GM23248 (cell line): ENCODE measurements at places on chromosomes 1 and 21.

GRCh38 chr1:110476028-110476765 lies 25.2 kb downstream of the PROK1 start:
- DNase-seq: no peak

- peak; percentile 4 for DNase-seq
Observed at GRCh38 chr1:161705537-161705936, 1.5 kb upstream of the FCRLA start.

DNA sequence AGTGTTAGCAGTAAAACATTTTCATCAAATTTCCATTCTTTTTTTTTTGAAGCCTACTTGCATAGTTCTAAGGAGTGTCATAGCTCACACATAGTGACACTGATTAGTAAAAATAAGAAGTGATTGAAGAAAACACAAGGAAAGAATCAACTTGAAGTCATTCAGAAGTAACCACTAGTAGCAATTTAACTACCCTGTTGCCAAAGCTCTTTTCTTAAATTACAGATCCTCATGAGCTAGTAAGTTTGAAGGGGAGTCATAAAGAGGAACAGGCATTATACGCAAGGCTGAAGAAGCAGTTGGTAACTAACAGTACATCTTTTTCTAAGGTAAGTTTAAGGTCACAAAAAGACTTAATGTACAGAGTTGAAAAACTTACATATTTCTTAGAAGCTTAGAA lies 332.2 kb downstream of the CHRM3 start:
- DNase-seq: no peak

GRCh38 chr1:23825076-23825761 lies at the start of gene HMGCL:
Gene HMGCL (minus strand): TSS chr1:23825429. CDS start chr1:23825415, 14 bp downstream.
- peak; percentile 97 for DNase-seq

- DNase-seq: no peak
Observed at GRCh38 chr21:36691555-36692041, 7.3 kb upstream of the SIM2 start.

GRCh38 chr21:41894922-41895557 lies 15.9 kb upstream of the PRDM15 start:
- DNase-seq: no peak

- DNase-seq: no peak
Observed at GRCh38 chr21:31543191-31543590, 116.3 kb upstream of the SOD1 start.

DNA sequence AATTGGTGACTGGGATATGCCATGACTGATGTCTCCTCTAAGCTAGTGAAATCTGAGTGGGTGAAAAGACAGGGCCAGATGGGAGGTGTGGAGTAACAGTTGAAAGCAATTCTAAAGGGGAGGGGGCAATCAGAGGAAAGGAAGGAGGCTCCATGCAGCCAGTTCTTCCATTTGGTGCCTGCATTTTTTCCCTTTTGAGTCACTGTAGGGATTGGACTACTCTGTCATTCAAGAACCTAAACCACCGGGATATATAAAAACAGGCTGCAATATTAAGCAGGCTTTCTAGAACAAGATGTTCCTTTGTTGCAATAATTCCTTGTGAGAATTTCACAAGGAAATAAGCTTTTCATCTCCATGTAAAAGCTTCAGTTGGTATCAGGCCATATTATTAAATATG lies 18.3 kb downstream of the CLIC6 start:
- no peak for DNase-seq

GRCh38 chr21:32991361-32991760 lies 34.4 kb upstream of the OLIG2 start:
- DNase-seq: no peak

- no peak for DNase-seq
Observed at GRCh38 chr1:48841461-48841860, 64.8 kb upstream of the BEND5 start.

- no peak for DNase-seq
Observed at GRCh38 chr1:239547987-239548386, 161.6 kb downstream of the CHRM3 start.

DNA sequence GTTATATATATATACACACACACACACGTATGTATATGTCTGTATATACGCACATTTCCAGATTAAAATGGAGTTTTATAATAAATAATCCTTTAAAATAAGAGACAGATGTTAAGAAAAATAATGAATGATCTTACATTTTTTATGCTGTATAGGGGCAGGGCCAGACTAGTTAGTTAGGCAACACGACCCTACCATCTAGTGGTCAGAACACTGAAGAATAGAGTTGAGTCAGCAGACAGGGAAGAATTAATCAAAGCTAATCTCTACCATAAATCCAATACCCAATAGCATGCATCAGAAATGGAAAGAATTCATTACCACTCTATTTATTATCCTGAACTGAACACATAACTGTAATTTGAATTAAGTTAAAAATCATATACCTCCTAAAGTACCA lies 156.7 kb downstream of the BRINP3 start:
- no peak for DNase-seq

DNA sequence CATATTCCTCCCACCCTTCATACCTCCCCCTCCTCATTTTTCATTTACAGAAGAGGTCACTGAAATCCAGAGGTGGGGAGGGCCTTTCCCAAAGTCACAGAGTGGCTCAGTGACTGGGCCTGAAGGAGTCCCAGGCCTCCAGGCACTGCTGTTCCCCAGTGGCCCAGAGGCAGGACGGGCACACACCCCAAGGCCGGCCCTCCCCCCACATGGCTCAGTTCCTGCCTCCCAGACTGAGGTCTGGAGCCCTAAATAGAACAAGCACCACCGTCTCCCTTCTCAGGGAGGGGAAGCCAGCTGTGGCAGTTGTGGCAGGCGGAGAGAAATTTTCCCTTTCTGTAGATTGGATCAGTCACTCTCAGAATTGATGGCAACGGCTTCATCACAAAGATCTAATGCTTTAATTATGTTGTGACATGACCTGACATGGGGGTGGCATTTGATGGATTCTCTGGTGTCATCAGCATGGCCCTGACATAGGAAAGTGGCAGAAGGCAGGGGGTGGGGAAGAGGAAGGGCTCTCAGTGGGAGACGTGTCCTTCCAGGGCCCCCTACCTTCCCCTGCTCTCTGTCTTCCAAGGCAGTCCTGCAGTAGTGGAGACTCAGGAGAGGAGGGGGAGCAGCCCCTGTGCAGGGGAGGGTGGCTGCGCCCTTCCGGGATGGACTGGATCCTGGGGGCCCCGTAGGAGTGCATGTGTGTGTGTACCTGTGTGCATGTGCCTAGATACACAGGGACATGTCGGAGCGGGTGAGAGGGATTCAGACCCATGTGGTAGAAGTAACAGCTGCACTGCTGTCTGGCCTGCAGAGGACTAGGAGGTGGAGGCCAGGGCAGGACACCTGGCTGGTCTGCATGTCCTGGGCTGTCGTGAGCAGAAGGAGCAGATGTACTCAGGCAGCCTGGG lies 41.2 kb upstream of the FOXO6 start:
- no peak for DNase-seq

GRCh38 chr1:197302775-197303174 lies 34.7 kb downstream of the CRB1 start:
- DNase-seq: peak; percentile 72

DNA sequence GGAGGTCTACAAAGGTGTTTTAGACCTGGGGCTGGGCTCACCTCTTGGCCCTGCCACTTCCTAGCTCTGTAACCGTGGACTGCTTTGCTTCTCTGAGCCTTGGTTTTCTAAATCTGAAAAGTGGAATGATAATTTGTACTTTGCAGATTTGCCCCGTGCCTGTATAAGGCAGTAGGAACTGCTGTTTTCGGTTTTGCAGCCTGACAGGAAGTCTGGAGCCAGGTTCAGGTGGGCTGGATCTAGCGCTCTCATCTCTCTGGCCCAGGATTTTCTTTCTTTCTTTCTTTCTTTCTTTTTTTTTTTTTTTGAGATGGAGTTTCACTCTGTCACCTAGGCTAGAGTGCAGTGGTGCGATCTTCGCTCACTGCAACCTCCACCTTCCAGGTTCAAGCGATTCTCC lies 17.2 kb downstream of the IFNAR2 start:
- no peak for DNase-seq

DNA sequence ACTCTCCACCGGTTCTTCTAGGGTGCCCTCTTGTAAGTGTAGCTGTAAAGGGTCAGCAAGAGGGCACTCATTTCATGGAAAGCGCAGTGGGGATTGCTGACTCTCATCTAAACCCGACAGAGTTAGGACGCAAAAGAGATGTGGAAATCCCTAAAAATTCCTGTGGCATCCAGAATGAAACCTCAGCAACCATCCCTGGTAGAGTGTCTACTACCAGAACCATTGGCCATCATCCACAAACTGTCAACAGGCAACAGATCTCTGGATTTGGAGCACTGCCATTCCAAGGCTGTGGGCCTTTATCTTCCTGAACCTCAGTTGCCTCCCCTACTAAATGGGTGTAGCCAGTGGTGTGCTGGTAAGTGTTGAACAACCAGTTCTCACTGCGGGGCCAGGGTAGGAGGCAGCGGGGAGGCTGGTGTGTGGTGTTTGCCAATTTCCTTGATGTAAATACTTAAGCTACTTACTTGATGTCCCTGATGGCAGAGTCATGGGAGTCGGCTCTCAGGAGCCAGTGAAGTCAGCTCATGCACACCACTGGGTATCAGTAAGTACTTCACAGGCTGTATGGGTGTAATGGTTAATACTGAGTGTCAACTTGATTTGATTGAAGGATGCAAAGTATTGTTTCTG lies 195.8 kb downstream of the KAZN start:
- DNase-seq: no peak

GRCh38 chr1:167617153-167618147 lies 12.6 kb upstream of the RCSD1 start:
- peak; percentile 54 for DNase-seq

- DNase-seq: peak; percentile 26
Observed at GRCh38 chr1:59315529-59316463, 18.9 kb downstream of the FGGY start.

- DNase-seq: peak; percentile 83
Observed at GRCh38 chr1:31811605-31812004, 4.2 kb downstream of the SPOCD1 start.

DNA sequence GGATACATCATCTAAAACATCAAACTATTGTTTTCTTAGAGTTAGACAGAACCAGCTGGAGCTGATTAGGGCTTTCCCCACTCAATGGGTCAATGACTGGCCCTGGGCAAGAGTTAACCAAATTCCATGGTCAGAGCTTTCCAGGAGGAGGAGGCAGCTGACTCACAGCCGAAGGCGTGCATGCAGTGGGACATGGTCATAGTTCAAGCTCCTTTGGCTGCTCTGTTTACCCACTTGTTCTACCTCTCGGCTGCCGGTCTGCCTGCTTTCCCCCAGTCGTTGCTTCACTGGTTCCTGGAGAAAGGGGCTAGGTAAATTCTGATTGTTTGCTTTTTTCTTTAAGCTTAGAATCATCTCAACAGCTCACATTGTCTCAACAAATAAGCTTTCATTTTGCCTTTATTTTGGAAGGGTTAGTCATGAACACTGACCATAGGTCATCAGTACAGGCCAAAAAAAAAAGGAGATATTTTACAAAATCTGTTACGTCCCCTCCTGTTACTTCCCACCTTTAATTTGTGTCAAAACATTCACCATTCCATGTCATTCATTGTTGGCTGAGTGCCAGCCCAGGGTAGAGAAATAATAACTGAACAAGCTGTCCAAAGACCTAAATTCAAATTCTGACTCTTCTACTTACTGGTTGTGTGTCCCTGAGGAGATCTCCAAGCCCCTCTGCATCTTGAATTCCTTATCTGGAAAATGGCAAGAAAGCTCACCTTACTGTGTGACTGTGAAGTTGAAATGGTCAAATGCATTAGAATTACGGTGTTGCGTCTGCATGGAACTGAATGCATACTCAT lies 12.0 kb downstream of the MAB21L3 start:
- peak; percentile 97 for DNase-seq

DNA sequence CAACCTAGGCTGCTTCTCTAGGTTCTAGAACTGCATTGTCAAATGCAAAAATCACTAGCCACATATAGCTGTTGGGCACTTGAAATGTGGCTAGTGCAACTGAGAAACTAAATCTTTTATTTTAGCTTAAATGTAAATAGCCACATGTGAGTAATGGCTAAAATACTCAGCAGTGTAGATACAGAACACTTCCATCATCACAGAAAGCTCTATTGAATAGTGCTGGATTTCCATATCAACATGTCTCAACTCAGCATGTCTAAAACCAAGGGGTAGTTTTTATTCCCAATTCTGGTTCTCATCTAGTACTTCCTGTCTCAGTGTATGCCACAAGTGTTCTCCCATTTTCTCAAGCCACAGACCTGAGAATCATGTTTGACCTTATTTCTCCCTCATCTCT lies 7.5 kb upstream of the TP53BP2 start:
- no peak for DNase-seq

- peak; percentile 63 for DNase-seq
Observed at GRCh38 chr21:34511787-34512455, at the start of gene KCNE1. Gene KCNE1 (minus strand): TSS chr21:34512210. CDS start chr21:34449634, 62,576 bp downstream.

- no peak for DNase-seq
Observed at GRCh38 chr1:80427881-80428280, 1372.9 kb upstream of the ADGRL2 start.

DNA sequence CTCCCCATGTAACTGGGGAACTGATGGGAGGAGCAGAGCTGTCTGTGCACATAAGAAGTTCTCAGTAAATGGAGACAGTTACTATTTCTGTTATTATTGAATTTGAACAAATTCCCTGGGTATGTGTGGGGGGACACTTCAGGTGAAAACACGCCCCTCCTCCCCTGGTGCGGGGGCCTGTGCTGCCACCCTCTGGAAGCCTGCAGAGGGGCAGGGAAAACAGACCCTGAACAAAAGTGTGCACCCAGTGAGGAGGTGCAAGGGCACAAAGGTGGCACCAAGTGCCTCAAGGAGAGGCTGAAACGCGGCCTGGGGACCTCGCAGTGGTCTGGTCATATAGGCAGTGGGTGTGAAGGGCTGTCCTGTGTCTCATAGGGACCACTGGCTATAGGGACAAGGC lies 18.2 kb upstream of the NADK start:
- no peak for DNase-seq

DNA sequence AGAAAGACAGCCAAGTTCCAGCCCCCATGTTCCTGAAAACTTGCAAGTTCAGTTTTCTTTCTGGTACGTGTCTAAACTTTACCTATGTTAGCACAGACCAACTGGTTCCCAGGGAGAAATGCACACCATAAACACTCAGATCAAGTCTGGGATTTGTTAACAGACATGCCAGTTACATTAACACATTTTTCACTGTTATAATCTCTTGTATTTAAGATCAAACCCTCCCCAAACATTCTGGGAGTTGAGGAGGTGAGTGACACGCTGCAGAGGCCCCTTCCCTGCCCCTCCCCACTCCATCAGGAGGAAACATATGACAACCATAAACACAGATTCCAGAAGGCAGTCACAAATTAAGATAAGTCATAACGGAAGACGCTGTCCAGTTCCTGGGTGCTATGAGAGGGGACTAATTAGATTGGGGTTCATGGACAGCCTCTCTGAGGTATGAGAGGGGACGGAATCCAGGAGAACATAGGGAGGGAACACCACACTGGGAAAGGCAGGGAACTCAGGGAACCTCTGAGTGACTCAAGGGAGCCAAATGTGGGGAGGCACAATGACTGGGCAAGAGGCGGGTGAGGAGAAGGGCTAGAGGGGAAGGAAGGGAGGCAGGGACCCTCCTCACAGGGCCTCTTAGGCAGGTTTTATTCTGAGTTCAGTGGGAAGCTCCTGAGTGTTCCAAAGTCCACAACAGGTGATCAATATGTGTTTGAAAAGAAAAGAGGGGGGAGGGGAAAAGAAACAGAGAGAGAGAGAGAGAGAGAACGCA lies 25.0 kb downstream of the DUSP10 start:
- DNase-seq: no peak

GRCh38 chr1:36124404-36125128 lies 456 bp downstream of the COL8A2 start:
- no peak for DNase-seq
